Activated naive CD4-positive, alpha-beta T cell treated with anti-CD3 and anti-CD28 coated beads, Interleukin-2, amount 50 U/mL, for 16 hours (primary cell): ENCODE measurements at places on chromosomes 7 and 10.

GRCh38 chr10:126191192-126191591 is 197.1 kb downstream of the ADAM12 start:
- DNase-seq, result no peak

DNA sequence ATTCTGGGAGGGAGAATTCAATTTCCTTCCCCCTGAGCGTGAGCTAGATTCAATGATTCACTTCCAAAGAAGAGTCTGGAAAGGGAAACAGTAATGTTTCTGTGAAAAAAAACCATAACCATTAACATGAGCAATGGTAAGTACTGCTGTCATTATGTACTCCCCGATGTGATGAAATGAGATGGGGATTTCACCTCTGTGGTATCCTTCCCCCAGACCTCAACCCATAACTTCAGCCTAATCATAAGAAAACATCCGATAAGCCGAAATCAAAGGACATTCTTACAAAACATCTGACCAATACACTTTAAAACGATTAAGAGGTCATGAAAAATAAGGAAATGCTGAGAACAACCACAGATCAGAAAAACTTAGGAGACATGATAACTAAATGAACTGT is 27.2 kb downstream of the EZH2 start:
- no peak for DNase-seq

GRCh38 chr7:95922191-95922590 is 149.8 kb downstream of the DYNC1I1 start:
- DNase-seq, result no peak

DNA sequence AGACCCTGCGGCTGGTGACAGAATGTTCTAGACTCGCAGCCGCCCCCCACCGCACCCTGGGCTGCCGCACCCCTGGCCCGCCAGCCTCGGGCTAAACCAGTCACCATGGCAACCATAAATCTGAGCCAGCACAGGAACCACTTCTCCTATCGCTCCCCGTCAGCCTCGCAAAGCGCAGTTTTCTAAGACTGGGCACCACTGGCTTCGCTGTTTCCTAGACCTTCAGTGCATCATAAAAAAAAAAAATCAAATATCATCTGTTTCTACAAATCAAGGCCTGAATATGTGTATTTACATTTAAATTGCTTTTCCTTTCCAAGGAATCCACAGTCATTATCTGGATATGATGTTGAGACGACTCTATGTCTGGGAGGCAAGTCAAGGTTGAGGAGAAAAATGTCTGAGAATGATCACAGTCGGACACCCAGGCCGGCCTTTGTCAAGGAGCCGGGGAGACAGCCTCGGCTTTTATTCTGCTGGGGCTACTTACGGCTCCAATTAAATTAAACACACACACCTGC is 99.9 kb downstream of the PTPRN2 start:
- DNase-seq, result no peak

GRCh38 chr10:124134251-124134893 is 41.0 kb upstream of the CHST15 start:
- DNase-seq, result no peak

DNA sequence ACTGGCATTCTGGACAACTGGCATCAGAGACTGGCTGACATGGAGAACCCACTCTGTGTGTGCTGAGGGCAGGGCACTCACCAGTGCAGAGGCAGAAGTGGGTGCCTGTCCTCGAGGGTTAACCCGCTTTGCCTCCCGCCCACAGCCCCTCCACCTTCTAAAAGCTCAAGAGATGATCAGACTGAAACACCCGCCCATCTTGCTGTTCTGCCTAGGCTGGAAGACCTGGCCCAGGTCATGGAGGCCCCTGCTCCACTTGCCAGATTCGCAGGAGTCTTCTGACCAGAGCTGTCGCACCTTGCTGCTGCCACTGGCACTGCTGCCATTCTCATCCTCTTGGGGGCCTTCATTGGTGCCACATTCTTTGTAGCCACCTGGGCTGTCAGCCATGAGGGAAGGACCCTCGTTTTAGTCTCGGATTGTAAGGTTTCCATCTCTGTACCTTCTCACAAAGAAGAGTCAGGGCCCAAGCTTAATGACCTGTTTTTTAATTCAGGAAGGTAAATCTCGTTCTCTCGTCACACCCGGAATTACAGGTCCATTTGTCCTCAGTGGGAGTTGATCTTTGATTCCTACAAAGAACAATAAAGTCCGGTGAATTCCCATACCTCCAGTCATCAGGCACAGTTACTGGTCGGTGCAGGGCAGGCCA is 1.9 kb downstream of the CYREN start:
- no peak for DNase-seq

- no peak for DNase-seq
Observed at GRCh38 chr7:92567460-92567859, 22.7 kb downstream of the FAM133B start.

- DNase-seq, result no peak
Observed at GRCh38 chr10:103812004-103812403, 43.4 kb downstream of the SH3PXD2A start.

GRCh38 chr7:81705206-81705605 is 64.6 kb downstream of the HGF start:
- DNase-seq, result no peak

GRCh38 chr7:44789990-44790389 is 6.5 kb upstream of the PPIA start:
- DNase-seq, result no peak

DNA sequence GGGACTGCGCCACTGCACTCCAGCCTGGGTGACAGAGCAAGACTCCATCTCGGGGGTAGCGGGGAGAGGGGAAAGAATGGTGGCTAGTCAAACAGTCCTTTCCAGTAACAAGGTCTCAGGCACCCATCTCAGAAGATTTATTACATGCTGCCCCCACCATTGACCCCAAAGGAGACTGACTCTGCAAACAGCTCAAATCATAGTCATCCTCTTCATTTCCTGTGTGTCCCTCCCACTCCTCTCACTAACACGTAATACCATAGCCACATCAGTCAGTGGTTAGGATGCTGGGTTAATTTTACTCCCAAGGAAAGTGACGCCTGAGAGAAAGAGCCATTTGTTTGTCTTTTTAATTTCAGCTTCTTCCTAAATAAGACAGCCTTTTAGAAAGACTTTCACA is 56.6 kb upstream of the BET1 start:
- no peak for DNase-seq

DNA sequence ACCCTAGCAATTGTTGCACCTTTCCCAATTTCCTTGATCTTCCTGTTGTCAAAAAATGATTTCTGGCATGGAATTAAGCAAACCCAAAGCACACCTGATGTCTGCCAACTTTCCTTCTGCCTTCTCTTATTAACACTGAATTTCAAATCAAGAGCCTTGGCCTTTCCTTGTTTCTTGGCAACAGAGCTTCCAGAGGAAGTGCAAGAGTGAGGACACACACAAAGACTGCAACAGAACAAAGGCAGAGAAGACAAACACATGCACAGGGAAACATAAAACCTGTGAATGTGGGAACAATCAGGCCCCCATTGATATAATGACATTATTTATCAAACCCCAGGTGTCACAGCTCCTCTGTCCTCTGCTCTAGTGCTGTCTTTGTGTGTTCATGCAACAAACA is 73.0 kb upstream of the IL6 start:
- DNase-seq, result no peak

DNA sequence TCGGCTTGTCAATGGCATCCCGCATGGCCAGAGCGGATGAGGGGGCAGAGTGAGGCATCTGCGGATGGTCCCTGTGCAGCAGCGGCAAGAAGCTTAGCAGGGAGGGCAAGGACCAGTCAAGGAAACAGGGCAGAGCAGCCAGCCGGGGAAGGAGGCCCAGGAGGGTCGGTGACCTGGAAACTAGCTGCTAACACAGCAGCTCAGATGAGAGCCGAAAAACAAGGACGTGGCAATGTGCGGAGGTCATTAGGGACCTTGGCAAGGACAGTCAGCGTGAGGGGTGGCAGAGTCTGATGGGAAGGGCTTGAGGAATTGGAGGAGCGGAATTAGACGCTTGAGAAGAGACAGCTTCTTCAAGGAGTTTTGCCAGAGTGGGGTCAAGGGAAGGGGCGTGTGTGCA is 20.1 kb upstream of the SH2B2 start:
- DNase-seq, result no peak

DNA sequence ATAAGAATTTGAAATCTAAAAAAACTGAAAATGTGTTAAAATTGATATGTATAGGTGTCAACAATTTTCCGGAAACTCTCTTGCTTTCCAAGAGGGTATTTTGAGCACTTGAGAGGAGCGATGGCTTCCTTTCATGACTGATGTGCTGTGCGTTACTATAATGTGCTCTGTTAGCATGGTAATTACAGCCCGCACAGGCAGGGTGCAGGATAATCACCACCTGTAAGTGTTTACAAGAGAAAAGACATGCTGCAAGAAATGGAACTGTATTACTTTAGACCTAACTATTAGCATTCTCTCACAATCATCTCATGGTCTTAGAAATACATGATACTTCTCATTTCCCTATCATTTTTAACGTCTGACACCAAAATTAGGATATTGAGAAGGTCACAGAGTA is 92.4 kb upstream of the ADARB2 start:
- DNase-seq, result no peak

- DNase-seq, result peak; percentile 80
Observed at GRCh38 chr10:17200912-17201793, at the start of gene TRDMT1. TRDMT1 (minus strand) TSS chr10:17201672; CDS start chr10:17201634, 38 bp downstream.

- no peak for DNase-seq
Observed at GRCh38 chr7:80724249-80724871, 85.9 kb downstream of the CD36 start.

DNA sequence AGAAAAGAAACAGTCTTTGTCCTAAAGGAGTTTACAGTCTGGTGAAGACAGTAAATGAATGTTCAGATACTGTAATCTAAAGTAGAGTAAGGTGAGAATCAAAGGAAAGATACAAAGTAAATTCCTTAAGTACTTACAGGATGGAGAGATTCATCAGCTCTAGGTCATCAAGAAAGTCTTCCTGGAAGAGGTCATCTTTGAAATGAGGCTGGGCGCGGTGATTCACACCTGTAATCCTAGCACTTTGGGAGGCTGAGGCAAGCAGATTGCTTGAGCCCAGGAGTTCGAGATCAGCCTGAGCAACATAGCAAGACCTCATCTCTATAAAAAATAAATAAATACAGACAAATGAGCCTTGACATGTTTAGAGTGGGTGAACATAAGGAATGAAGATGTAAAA is 18.3 kb downstream of the FHIP2A start:
- no peak for DNase-seq

DNA sequence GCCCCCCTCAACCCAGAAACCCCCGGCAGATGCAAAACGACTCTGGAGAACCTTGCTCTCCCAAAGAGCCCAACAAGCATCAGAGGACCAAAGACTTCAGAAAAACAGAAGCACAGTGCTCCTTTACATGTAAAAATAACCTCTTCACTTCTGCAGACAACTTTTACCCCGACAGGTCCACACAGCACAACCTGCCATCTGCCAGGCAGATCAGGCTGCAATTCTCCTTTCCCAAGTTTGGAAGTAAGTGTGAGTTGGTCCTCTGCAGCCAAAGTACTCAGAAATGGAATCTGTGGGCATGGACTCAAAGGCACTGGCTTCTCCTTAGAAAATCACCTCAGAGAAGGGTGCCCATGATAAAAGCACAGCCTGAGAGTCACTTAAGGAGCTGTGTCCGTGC is 26.0 kb downstream of the DOCK4 start:
- DNase-seq, result no peak

- DNase-seq, result no peak
Observed at GRCh38 chr7:157596881-157597280, 260.1 kb downstream of the DNAJB6 start.

DNA sequence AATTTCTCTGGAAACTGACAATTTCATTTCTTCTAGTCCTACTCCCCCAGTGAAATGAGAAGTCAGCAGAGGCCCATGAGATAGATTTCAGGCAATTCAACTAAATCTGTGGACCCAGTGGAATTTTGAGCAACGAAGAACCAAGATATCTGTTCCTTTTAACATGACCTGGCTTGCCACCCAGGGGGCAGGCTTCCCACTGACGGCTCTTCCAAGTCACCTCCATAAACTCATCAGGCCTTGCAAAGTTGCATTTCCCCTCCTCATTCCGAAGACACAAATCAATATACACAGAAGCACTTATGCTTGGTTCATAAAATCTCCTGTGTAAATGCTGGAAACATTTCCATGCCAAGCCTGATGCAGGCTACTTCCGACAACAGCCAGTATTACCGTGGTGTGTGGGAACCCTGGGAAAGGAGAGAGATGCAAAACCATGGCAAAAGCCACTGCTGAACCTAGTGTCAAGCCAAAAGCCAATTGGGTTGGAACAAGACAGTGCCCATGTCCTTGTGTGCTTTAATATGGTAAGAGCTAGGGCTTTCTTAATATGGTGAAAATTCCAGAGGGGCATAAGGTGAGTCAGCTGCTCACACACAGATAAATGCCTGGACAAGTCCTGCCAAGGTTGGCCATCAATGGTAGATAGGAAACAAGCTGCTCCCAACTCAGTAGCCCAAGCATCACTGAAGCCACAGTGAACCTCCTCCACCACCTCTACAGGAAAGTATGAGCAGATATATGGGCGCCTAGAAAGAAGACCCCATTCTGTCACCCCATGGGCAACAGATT is 1.6 kb downstream of the FRMD4A start:
- DNase-seq, result no peak

DNA sequence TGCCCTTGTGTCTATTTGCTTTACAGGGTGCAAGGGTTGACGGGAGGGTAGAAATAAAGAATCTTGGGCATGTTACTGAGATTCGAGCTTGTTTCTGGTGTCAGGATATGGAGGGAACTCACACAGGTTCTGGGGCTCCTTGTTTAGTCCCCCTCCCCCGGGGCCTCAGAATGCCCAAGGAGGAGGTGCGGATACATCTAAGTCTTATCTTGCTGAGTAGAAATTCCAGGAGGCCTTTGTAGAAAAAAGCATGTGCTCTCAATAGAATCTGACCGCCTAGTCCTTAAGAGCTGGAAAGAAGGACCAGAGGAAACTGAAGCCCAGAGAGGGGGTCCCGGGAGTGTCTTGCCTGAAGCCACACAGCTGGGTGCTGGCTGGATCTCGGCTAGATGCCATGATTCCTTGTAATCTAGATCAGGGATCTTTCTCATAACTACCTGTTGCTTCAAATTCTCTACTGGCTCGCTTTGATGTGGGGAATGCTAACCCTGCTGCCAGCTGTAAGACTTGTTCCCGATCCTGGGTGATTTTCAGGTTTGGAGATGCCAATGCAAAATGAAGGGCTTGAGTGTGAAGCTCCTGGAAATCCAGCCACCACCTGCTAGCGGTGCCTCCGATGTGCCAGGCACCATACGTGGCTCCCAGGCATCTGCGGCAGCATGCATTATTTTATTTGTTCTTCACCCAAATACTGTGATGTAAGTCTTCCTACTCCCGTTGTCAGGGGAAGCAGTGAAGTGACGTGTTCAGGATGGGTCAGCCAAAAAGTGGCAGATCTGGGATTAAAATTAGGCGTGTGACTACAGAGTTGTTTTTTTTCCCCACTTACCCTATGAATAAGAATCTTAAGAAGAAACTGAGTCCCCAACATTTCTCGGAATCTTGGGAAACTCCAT is 226.0 kb downstream of the TCF7L2 start:
- no peak for DNase-seq

DNA sequence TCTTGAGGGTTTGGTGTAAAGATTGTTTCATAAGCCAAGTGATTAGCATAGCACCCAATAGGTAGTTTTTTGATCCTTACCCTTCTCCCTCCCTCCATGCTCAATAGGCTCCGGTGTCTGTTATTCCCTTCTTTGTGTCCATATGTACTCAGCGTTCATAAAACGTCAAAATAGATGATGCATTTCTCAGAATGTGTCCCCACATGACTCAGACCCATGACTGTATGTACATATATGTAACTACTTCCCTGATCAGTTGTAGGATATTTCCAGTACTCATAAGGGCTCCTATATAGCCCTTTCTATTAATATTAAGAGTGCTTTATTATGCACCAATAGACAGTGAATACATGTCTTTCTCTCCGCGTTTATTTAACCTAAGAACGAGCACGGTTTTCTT is 466.9 kb downstream of the KIF20B start:
- no peak for DNase-seq
